ENCODE measurements at places on chromosomes 5 and 9.

GRCh38 chr5:146909255-146910068 lies 30.9 kb upstream of the PPP2R2B start:
- DNase-seq: no peak

DNA sequence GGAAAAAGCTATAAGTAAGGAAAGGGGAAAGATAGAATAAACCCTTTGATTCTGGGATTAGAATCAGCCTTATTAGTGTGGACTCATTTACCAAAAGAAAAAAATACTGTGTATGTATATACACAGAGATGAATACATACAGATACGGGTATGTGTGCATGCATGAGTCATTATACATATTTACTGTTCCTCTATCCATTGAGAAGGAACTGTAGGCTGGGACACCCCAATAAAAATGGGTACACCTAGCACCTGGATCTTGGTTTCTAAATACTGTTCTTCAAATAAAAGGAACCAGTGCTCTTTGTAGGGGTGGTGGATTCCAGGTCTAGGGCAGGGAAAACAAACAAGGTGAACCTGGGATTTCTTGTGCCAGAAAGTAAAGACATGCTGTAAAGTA lies 48.3 kb downstream of the WHRN start:
- no peak for DNase-seq

DNA sequence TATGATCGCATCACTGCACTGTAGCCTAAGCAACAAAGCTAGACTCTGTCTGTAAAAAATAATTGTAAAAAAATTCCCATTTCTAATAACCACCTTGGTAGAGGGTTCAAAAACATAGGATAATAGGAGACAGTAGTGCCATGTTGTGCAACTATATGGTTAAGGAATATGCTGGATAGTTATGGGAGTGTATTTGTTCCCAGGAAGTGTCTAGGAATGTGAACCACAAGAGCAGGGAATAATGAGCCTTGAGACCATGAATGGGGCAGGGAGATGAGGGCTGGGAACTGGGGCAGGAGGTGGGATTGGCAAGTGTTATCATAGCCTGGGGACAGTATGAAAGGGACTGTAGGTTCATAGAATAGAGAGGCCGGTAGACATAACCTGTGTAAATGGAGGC lies 50.4 kb downstream of the RUSC2 start:
- no peak for DNase-seq

DNA sequence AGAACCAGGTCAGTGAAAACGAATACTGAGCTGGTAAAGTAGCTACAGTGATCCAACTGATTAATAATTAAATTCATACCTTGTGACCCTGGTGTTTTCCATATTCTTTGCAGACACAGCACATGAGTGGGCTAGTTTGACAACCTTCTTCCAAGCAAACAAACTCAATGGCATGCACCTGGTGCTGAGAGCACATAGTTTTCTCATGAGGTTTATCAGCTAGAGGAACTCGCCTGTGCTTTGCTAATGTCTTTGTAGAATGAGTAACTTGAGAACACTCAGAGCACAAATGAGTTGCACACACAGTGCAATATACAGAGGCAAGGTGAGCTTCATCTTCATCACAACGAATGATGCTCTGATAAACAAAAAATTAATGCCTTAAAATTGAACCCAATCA lies 12.6 kb downstream of the TRIM23 start:
- DNase-seq: peak; percentile 76

DNA sequence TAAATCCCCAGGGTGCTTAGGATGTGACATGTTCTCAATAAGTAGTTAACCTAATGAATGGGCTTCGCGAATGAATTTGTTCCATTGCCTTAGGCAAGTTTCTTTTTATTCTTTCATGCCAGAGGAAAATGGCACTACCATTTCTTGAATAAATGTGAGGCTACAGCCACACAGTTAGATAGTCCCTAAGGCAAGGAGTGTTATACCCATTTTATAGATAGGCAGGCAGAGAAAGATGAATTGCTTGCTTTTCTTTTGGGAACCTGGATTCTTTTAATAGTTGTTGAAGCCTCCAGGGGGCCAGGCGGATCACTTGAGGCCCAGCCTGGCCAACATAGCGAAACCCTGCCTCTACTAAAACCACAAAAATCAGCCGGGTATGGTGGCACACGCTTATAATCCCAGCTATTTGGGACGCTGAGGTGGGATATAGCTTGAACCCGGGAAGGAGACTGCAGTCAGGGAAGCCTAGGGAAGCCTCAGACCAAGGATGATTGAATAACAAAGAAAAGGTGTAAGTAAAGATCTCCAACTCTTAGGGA lies 943 bp downstream of the NOP16 start:
- DNase-seq: no peak

DNA sequence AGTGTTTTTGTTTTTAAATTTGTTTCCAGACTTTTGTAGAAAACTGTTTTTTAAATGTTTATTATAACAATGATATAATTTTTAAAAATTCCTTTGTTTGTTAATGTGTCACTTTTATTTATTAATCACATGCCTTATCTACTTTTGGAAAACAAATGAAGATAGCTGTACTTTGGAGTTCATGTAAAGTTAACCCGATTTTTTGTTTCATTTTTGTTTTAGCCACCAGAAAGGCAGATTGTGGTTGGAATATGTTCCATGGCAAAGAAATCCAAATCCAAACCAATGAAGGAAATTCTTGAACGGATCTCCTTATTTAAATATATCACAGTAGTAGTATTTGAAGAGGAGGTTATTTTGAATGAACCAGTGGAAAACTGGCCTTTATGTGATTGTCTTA lies 13.1 kb downstream of the PPIP5K2 start:
- no peak for DNase-seq

DNA sequence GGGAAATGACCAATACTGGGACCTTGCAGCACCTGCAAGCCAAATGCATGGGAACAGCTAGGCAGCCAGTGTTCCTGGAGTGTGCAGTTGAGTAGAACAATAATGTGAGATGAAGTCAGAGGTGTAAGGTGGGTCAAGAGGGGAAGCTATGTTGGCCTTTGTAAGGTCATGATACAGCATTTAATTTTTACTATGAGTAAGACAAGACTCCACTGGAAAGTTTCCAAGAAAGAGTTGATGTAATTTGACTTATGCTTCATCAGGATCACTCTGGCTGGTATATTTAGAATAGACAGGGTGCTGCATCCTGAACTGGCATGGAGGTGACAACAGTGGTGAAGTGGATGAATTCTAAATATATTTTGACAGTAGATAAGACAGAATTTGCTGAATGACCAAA lies 744.8 kb downstream of the KCTD16 start:
- DNase-seq: no peak

DNA sequence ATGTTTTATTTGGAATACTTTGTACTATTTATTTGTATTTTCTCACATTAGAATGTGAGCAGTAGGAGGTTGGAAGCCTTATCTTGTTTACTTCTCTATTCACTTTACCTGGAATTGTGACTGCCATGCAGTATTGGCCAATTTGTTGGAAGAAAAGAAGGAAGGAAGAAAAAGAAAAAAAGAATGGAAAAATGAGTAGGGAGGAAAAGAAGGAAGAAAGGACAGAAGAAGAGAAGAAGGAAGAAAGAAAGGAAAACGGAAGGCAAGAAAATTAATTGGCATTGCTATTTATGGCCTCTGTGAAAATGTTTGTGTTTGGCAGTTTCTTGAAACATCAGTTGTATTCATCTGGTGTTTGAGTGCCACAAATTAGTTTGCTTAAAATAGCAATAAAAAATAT lies 575.2 kb upstream of the ZNF608 start:
- no peak for DNase-seq
